Immature natural killer cell (primary cell): ENCODE measurements at places on chromosomes 12 and 14. TPM values are rescaled to one million over a fixed set of nuclear protein-coding genes. Genes with fewer than 3 reads are reported as not detected.

GRCh38 chr12:90166671-90167070, 458.0 kb upstream of the ATP2B1 start:
- no peak for DNase-seq

GRCh38 chr12:80838708-80839107, 99.0 kb downstream of the LIN7A start:
- no peak for DNase-seq

GRCh38 chr14:94473666-94474410, 2.2 kb downstream of the SERPINA9 start:
- no peak for DNase-seq

IL22 gene
- polyA plus RNA-seq: not detected

FOXN4 gene
- polyA plus RNA-seq: not detected

LRRC10 gene
- not detected for polyA plus RNA-seq

NR1H4 gene
- polyA plus RNA-seq: not detected

HSP90B1 gene
- polyA plus RNA-seq: 349 TPM

ANO4 gene
- not detected for polyA plus RNA-seq

DNA sequence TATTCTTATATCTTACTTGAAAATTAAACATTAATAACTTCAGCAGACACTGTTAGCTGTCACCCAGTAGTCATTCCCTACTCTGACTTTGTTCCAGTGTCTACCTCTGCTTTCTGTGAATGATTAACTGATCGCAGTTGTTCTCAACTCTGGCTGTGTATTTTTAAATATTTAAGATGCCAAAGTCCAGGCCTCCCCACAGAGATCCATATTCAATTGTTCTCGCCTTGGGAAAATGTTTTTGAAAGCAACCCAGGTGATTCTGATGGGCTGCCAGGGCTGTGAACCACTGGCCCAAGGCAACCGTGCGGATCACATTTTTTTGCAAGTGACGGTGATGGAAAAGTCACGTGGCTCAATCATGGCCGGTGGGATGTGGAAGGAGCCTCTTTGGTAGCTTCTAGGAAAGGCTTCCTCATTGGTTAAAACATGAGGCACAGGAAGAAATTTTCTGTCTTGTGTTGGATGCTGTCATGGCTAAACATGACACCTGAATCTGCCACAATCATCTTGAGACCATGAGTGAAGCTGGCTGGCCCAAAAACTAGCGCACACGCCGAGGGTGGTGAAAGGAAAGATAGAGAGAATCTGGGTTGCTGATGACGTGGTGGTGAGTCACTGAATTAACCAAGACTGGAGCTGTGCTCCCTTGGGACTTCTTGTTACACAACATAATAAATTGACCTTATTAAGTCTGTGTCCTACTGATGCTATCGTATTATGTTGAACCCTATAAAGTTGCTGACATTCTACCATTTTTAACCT, 37.2 kb downstream of the RDH12 start:
- no peak for DNase-seq

- DNase-seq: peak; percentile 49
Measured at GRCh38 chr14:61322799-61323290, 1.5 kb downstream of the PRKCH start.
